PC-3 (cell line): ENCODE measurements at places on chromosomes 12 and 14.
A peak's percentile ranks its signal among the peaks of the same experiment; 100 is the strongest.

GRCh38 chr12:34377243-34378035, 355.1 kb downstream of the ALG10 start:
- DNase-seq: no peak

GRCh38 chr14:50059763-50060616, 56.4 kb downstream of the VCPKMT start:
- no peak for DNase-seq

DNA sequence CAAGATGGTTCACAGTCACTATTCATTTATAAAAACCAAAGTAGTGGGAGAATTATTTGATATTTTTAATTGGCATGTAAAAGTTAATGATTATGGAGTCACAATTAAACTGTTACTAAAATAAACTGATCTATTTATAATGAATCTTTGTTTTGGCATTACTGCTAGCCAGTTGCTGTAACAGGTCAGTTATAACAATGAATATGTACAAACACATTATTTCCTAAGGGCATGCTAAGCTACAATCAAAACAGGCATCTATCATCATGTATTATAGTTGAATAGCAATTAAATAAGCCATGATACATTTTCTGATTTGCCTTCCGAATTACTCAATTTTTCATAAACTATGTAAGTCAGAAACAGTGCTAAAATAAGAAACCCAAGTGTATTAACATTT, 518.3 kb downstream of the SLC16A7 start:
- no peak for DNase-seq

DNA sequence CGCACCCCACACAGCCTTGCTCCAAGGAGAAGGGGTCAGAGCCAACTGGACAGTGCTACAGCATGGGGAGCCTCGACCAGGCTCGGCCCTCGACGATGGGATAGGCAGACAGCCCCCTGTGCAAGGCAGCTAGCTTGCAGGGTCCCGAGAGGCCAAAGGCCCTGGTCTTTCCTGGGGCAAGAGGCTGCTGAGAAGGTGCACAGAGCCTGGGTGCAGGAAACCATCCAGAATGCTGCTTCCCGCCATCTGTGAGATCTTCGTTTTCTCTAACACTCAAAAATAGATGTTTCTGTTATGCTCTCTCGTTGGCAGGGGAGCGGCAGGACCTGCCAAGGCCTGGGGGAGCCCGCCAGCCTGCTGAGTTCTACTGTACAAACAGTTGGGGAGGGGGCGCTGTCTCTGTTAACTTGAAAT, 168.0 kb upstream of the RTL1 start:
- DNase-seq: no peak

GRCh38 chr14:50741567-50741966, 73.5 kb upstream of the SAV1 start:
- DNase-seq: peak; percentile 95

GRCh38 chr12:3380200-3381043, 110.6 kb upstream of the PRMT8 start:
- DNase-seq: no peak

DNA sequence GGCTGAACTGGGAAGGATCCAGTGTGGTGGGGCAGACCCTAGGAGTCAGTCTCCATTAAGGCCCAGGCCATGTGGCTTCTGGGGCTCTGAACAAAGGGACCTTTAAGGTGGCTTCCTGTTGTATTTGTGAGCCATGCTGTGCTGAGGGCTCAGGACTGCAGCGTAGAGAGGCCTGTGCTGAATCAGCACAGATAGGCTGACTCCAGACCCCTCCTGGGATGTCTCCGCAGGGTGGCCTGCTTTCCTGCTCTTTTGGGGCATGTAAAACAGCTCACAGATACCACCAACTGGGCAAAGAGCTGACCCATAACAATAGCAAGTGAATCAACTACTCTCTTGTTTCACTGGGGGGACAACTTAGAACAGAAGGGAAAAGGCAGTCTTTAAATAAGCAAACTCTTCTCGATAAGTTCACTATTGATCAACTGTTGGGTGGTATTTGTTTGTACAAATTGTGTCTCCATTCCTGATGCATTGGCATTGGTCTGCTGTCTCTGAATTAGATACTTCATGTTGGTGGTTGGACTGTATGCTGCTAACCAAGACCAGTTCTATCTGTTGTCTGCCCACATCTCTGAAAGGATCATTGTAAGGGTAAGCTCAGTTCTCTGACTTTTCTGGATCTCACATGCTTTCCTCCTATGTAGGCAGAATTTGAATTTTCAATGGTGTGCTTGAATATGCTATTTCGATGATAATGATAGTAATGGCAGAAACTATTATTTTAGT, 71.8 kb downstream of the MYRFL start:
- no peak for DNase-seq

DNA sequence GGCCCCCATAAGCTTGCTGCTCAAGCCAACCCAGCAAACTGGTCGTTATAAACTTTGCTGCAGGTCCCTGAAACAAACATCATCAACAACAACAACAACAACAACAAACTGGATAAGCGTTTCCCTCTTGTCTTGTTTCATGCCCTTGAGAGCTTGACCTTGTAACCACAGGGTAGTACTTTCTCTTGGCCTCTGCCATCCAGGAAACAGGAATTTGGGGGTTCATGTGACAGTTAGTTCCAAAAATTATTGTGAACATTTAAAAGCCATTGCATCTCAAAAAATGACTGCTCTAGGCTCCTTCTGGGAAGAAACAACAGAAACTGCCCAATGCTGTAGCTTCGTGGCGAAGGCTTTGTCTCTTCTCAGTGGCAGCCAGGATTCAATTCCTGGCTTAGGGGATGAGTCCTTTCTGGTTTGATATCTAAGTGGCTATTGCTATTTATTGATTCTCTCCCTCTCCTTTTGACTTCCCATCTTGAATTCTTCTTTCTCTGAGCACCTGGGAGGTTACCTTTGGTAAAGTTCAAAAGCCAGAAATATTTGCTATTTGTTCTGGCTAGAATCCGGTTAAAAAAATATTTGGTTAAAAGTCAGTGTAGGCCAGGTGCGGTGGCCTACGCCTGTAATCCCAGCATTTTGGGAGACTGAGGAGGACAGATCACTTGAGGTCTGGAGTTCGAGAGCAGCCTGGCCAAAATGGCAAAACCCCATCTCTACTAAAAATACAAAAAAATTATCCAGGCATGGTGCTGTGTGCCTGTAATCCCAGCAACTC, 52.0 kb upstream of the CPM start:
- no peak for DNase-seq

DNA sequence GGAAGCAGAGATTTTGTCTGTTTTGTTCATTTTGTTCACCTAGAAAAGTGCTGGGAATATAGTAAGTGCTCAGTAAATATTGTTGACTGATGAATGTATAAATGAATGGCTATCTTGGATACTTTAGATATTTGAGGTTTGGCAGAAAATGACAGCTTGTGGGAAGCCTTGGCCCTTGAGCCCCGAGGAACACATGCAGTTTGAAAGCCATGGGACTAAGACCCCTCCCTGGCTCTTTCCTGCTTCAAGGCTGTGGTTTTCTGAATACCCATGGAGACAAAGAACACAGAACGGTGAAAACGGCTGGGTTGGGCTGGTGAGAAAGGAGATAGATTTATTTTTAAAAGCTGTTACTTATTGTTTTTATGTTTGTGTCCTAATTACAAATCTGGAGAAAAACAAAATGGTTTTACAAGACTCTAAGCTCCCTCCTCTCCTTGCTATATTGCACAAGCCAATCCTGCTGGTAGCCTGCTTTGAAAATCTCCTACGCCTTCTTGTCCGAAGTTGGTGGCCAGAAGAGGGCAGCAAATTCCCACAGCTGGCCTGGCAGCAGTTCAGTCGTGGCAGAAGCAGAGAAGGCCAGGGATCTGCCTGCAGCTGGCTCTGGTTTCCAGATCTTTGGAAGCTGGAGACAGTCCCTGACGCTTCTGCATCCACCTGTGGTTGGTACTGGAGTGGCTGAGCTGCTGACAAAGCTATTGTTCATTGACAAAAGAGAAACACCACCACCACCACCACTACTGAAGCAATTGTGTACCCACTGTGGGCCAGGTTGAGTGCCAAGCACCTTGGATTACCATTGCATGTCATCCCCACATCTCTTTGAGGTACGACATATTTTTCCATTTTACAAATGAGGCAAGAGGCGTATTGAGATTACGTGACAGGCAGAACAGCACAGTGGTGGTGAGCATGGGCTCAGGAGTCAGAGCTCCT, 5.2 kb upstream of the KRT85 start:
- peak; percentile 88 for DNase-seq

DNA sequence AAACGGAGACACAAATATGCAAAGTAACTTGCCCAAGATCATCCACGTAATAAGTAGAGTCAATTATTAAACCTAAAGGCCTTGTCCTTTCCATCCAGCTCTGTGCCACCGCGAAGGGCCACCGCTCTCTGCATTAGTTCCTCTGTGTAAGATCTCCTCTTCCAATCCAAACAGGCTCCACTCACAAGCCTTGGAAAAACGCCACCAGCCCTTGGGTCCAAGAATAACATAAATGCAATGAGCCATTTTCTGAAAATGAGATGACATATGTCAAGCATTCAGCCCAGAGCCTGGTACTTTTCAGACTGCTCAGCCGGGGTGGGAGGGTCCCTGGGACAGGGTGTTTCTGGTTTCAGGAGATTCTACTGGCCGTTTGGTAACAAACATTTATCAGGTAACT, 30.0 kb downstream of the DGLUCY start:
- no peak for DNase-seq

- peak; percentile 96 for DNase-seq
These were observed 18.7 kb downstream of the NOS1 start for GRCh38 chr12:117342682-117343081.

DNA sequence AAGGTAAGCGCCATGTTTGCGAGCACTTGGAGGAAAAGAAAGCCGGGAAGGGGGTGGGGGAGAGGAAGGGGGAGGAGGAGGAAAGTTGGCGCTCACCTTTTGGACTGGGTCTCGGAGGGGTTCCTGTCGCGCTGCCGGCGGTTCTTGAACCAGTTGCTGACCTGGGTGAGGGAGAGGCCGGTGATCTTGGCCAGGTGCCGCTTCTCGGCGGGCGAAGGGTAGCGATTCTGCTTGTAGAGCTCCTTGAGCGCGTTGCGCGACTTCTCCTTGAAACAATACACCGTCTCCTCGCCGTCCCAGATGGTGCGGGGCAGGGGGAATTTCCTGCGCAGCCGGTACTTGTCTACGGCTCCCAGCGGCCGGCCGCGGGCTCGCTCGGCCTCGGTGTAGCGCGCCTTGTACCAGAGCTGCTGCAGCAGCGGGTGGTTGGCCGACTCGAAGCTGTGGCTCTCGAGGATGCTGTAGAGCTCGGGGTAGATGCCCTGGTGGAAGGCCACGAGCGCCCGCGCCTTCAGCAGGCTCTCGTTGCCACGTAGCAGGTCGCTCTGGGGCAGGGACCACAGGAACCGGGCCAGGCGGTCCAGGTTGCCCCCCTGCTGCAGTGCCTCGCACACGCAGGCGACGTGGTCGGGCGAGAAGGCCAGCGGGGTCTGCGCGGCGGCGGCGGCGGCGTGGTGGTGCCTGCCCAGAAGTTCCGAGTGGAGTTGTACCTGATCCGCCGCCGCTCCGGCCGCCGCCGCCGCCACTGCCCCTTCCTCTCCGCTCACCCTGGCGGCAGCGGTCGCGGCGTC, 840 bp downstream of the SIX4 start:
- peak; percentile 67 for DNase-seq

DNA sequence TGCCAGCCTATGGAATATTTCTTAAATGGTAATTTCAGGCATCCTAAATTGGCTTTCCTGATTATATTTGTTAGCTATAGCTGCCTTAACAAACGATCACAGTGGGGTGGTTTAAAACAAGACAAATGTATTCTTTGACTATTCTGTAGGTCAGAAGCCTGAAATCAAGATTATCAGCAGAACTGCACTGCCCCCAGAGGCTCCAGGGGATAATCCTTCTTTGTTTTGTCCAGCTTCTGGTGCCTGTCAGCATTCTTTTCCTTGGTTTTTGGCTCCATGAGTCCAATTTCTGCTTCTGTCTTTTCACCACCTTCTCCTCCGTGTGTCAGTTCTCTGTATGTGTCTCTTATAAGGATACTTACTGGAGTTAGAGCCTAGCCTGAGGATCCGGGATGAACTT, 1282.2 kb upstream of the USP15 start:
- DNase-seq: peak; percentile 24

DNA sequence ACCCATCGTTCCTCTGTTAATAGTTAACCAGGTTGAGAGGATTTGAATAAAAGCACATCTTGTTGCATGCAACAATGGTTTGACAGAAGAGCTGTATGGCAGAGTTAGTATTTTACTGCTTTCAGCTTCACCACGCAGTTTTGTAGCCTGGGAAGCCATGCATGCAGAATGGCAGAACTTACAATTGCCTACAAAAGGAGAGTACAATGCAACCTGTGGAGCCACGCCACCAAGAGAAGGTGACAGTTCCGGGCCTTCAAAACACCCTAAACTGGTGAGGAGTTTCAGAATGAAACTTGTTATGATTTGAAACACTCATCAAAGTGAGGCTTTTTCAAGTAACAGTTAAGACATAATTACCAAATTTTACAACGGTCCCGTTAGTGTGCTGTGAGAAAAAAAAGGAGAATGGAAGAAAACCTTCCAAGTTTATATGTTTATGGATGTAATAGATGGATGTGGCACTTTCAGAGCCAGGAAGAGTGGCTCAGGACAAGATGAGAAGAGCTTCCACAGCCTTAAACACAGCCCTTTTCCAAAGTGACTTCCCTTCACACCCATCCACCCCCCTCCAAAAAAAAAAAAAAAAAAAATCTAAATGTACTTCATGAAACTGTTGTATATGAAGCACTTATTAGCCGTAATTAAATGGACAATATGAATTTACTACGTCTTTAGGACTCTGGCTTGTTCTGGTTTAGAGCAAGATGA, 158.7 kb downstream of the EGLN3 start:
- DNase-seq: no peak

DNA sequence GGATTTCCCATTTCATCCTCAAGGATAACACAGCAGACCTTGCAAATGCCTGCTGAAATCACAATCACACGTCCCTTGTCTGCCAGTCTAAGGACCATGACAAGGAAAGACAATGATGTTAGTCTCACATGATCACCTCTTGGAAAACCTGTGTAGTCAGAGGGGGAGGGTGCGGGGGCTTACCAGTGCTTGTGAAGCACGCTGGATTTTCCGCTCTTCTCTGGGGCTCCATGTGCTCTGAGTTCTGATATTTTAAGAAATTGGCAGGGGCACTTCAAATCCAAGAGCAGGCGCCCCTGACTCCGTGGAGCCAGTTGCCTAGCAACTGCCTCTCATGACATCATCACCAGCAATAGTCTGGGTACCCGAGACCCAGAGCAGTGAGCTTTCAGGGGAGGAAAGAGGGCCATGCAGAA, 200.9 kb upstream of the C14orf180 start:
- DNase-seq: no peak

DNA sequence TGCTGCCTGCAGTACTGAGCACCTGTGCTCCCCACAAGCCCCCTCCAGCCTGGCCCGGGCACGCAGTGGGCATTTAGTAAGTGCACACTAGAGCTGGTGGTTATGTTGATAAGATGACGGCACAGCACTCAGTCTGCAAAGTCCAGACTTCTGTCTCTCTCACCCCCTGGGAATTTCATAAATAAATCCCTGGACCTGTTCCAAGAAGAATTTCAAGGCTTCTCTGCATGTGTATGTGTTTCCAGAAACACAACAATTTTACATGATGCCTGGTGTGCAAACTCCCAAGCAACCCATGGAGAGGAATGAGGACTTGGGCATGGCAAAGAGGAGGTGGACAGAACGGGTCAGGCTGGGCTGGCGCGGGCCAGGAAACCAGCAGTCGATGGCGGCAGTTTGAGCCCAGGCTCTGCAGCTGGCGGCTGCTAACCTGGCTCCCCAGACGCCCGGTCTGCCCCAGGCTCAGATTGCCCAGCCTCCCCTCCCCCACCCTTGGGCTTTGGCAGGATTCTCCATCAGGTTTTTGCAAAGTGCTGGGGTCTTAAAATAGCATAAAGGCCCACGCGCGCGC, 10.4 kb upstream of the ACVR1B start:
- no peak for DNase-seq

- peak; percentile 94 for DNase-seq
These were observed 49.2 kb downstream of the TESPA1 start for GRCh38 chr12:54935235-54935951.

GRCh38 chr12:105393587-105393986, 63.1 kb downstream of the C12orf75 start:
- DNase-seq: no peak
